ENCODE measurements at places on chromosomes 16 and 17. TPM values are rescaled to one million over a fixed set of nuclear protein-coding genes. Genes with fewer than 3 reads are reported as not detected.

The SSTR5 gene
- not detected for total RNA-seq

The SLC35G6 gene
- not detected for total RNA-seq

The ENPP7 gene
- total RNA-seq, result not detected

The KRTAP9-4 gene
- not detected for total RNA-seq

The SOST gene
- not detected for total RNA-seq

The ITGB4 gene
- total RNA-seq, result 0.97 TPM

The TEKT1 gene
- total RNA-seq, result not detected

The RGS11 gene
- total RNA-seq, result 0.97 TPM

The ADAM11 gene
- total RNA-seq, result 0.15 TPM

The TNK1 gene
- not detected for total RNA-seq

The MAP2K3 gene
- 11.0 TPM for total RNA-seq

The SGCA gene
- not detected for total RNA-seq

The TBC1D3B gene
- total RNA-seq, result 1.4 TPM

The SLFN12L gene
- 0.15 TPM for total RNA-seq

The KRTAP4-3 gene
- total RNA-seq, result not detected

The NXPH3 gene
- total RNA-seq, result 0.61 TPM

The GPRC5B gene
- total RNA-seq, result 24.0 TPM

The CPNE7 gene
- 3.2 TPM for total RNA-seq

The NTN1 gene
- total RNA-seq, result not detected

The ELOB gene
- 394 TPM for total RNA-seq

The TNFRSF17 gene
- total RNA-seq, result not detected

The INCA1 gene
- total RNA-seq, result not detected

The VMO1 gene
- 1.7 TPM for total RNA-seq

The SPATA32 gene
- not detected for total RNA-seq

The ZACN gene
- total RNA-seq, result not detected

The CDK5R1 gene
- 1.4 TPM for total RNA-seq

The RAMP2 gene
- total RNA-seq, result 5.2 TPM

The INO80E gene
- total RNA-seq, result 65.8 TPM

The DNAH9 gene
- total RNA-seq, result not detected

The BAHCC1 gene
- 1.7 TPM for total RNA-seq

The KRT15 gene
- total RNA-seq, result 0.65 TPM

The GH1 gene
- total RNA-seq, result not detected

The RAB26 gene
- 1.6 TPM for total RNA-seq

The CDH11 gene
- total RNA-seq, result 3.3 TPM

The PPP1R1B gene
- total RNA-seq, result not detected

The HS3ST4 gene
- not detected for total RNA-seq

The MEIOC gene
- under 0.01 TPM for total RNA-seq

The SYCE1L gene
- 0.97 TPM for total RNA-seq

The SLC12A3 gene
- not detected for total RNA-seq

The NUPR1 gene
- total RNA-seq, result under 0.01 TPM

The KRT24 gene
- not detected for total RNA-seq

The OTOP2 gene
- total RNA-seq, result not detected

The PHOSPHO1 gene
- not detected for total RNA-seq

The VTN gene
- 0.30 TPM for total RNA-seq

The PTX4 gene
- total RNA-seq, result not detected

The TSNAXIP1 gene
- total RNA-seq, result 0.32 TPM

The NRN1L gene
- total RNA-seq, result not detected

The TERB1 gene
- total RNA-seq, result not detected
